Hair follicle dermal papilla cell (primary cell): ENCODE measurements at places on chromosomes 7 and 10. TPM values are rescaled to one million over a fixed set of nuclear protein-coding genes. Genes with fewer than 3 reads are reported as not detected.

The IL6 gene
- total RNA-seq: 20.2 and 32.3 TPM in 2 replicates

The CALML5 gene
- not detected in 2 replicates for total RNA-seq

The SFTPD gene
- not detected in 2 replicates for total RNA-seq

The NPSR1 gene
- total RNA-seq: not detected in 2 replicates

The FAM131B gene
- 1.3 and 1.8 TPM in 2 replicates for total RNA-seq

The RTKN2 gene
- 0.61 and 0.65 TPM in 2 replicates for total RNA-seq

The OPALIN gene
- total RNA-seq: not detected in 2 replicates

The BHLHA15 gene
- total RNA-seq: not detected in 2 replicates

The UFSP1 gene
- 7.9 and 9.2 TPM in 2 replicates for total RNA-seq

The ZEB1 gene
- 153 and 164 TPM in 2 replicates for total RNA-seq

The SPDYE2B gene
- total RNA-seq: not detected in 2 replicates

The TBX20 gene
- total RNA-seq: 8.3 and 10.1 TPM in 2 replicates

The CFTR gene
- under 0.01 and 0.16 TPM in 2 replicates for total RNA-seq

The RHOBTB1 gene
- total RNA-seq: 38.3 and 45.3 TPM in 2 replicates

The TMEM236 gene
- 0.16 TPM in 1 of 2 replicates, not detected in the other for total RNA-seq

The WDR86 gene
- total RNA-seq: 0.24 and 1.1 TPM in 2 replicates

The SERPINE1 gene
- total RNA-seq: 290 and 467 TPM in 2 replicates

The TAS2R4 gene
- 0.61 and 0.81 TPM in 2 replicates for total RNA-seq

The SLC26A5 gene
- total RNA-seq: not detected in 2 replicates

The UNC5B gene
- total RNA-seq: 36.1 and 42.4 TPM in 2 replicates

The PCLO gene
- 0.12 and 0.32 TPM in 2 replicates for total RNA-seq

The AKR1B15 gene
- total RNA-seq: not detected in 2 replicates

The CYP2C18 gene
- not detected in 2 replicates for total RNA-seq

The RBP3 gene
- total RNA-seq: not detected in 2 replicates

The ZNF248 gene
- total RNA-seq: 7.0 and 8.4 TPM in 2 replicates

The GPNMB gene
- total RNA-seq: 284 and 331 TPM in 2 replicates

The ZFYVE27 gene
- 19.8 and 20.6 TPM in 2 replicates for total RNA-seq

The SH3PXD2A gene
- total RNA-seq: 58.3 and 83.9 TPM in 2 replicates

The FXYD4 gene
- not detected in 2 replicates for total RNA-seq

The SPAM1 gene
- total RNA-seq: not detected in 2 replicates

The TACR2 gene
- total RNA-seq: 0.12 and 0.32 TPM in 2 replicates

The PTTG1IP2 gene
- total RNA-seq: not detected in 2 replicates

The CHAT gene
- total RNA-seq: not detected in 2 replicates

The CLRN3 gene
- not detected in 2 replicates for total RNA-seq

The LYZL2 gene
- total RNA-seq: not detected in 2 replicates

The PAPOLB gene
- total RNA-seq: under 0.01 and 0.16 TPM in 2 replicates

The ELN gene
- 36.6 and 38.0 TPM in 2 replicates for total RNA-seq

The MPP7 gene
- total RNA-seq: 0.12 and 0.16 TPM in 2 replicates

The ETV1 gene
- total RNA-seq: 12.8 and 28.9 TPM in 2 replicates

The ANXA8 gene
- 0.97 and 1.1 TPM in 2 replicates for total RNA-seq

The LIPN gene
- total RNA-seq: not detected in 2 replicates

The METTL27 gene
- total RNA-seq: 9.0 and 9.4 TPM in 2 replicates

The IRF5 gene
- total RNA-seq: 0.16 TPM in 1 of 2 replicates, not detected in the other
